ENCODE measurements at places on chromosomes 3 and 15.

- DNase-seq, result peak; percentile 30
Measured at GRCh38 chr3:186519021-186519658, 25.0 kb downstream of the CRYGS start.

- DNase-seq, result no peak
Measured at GRCh38 chr15:22258398-22259150, 178.2 kb downstream of the OR4M2 start.

GRCh38 chr3:149437710-149438109 is 36.8 kb upstream of the TM4SF4 start:
- no peak for DNase-seq

DNA sequence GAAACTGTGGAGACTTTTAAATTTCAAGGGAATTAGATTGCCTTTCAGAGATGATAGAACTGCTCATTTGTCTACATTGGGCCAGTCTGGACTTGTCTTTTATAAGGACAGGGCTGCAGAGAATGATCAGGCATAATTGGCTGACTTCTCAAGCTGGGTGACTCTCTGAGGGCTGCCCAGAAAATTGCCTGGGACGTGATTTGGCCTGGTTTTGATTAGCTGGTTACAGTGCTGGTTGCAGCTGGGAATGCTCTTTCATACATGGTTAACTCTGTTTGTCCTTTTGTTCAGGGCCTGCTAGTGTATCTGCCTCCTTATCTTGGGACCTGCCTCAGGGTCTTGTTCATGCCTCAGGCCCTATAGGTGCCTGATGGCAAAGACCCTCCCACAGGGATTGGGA is 245.6 kb downstream of the CLSTN2 start:
- no peak for DNase-seq

- no peak for DNase-seq
Measured at GRCh38 chr15:60573936-60574335, 95.0 kb upstream of the ICE2 start.

- no peak for DNase-seq
Measured at GRCh38 chr15:72584006-72584405, 70.5 kb upstream of the GOLGA6B start.

GRCh38 chr3:122936986-122937385 is 90.6 kb downstream of the SEMA5B start:
- DNase-seq, result no peak

DNA sequence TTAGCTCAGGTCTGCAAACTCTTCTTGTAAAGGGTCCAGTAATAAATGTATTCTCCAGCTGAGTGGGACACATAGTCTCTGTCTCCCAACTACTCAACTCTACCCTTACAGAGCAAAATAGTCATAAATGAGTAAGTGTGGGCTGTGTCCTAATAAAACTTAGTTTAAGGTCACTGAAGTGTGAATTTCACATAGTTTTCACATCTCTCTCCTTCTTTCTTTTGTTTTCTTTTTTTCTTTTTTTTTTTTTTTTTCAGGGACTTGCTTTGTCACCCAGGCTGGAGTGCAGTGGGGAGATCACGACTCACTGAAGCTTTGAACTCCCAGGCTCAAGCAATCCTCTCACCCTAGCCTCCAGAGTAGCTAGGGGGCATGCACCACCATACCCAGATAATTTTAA is 1.9 kb upstream of the ACTL6A start:
- DNase-seq, result no peak

- no peak for DNase-seq
Measured at GRCh38 chr3:50205413-50206276, 574 bp downstream of the SLC38A3 start.

- no peak for DNase-seq
Measured at GRCh38 chr3:193836918-193837317, 243.9 kb downstream of the OPA1 start.

DNA sequence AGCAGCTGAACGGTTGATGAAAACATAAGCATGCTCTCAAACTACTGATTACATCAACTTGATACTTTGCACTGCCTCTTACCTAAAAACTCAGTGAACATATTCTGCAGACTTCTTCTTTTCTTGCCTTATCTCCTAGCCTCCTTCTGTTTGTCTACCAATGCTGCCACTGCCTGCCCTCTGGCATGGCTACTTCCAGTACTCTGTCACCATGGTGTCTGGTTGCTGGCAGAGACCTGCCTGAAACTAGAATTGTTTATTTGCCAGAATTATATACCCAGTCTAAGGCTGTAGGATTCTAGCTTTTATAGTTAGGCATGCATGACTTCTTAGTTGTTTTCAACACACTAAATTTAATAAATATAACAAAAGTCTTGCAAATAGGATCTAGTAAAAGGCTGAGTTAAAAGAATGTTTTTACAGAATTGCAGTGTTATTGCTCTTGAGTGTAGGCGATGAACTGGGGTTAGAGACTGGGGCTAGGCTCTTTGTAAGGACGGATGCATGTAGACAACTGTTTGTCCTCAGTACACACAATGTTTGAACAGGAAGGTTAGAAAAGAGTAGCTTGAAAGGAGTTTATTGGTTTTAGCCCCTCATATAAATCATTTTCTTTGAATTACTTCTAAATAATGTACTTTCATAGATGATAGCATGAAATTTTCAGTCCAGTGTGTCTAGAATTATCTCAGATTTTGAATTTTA is 116.3 kb downstream of the KCNAB1 start:
- no peak for DNase-seq

- no peak for DNase-seq
Measured at GRCh38 chr3:106431721-106432120, 562.9 kb upstream of the CBLB start.

DNA sequence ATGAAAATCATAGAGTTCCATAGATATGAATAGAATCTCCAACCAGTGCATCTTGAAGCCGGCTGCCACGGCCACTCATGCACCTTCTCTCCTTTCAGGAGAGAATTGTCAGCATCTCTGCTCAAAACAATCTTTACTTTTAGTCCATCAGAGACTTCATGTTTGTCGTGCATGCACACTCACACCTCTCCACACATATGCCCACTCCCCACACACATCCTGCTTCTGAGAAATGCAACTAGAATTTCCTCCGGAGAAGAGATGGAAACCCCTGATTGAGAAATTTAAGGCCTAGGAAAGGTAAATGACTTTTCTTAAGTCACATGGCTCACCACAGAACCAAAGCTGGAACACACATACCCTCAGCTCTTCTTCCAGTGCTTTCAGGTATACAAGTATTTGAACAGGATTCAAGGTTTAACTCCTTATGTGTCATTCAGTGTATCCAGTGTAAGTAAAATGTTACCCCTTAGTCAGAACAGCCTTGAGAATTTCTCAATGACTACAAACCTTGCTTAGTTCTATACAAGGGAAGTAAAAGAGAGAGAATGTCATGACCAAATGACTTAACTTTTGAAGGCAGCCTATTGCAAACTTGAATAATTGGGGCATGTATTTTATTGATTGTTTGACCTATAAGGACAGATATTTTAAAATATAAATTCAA is 69.1 kb upstream of the TSEN2 start:
- peak; percentile 71 for DNase-seq

DNA sequence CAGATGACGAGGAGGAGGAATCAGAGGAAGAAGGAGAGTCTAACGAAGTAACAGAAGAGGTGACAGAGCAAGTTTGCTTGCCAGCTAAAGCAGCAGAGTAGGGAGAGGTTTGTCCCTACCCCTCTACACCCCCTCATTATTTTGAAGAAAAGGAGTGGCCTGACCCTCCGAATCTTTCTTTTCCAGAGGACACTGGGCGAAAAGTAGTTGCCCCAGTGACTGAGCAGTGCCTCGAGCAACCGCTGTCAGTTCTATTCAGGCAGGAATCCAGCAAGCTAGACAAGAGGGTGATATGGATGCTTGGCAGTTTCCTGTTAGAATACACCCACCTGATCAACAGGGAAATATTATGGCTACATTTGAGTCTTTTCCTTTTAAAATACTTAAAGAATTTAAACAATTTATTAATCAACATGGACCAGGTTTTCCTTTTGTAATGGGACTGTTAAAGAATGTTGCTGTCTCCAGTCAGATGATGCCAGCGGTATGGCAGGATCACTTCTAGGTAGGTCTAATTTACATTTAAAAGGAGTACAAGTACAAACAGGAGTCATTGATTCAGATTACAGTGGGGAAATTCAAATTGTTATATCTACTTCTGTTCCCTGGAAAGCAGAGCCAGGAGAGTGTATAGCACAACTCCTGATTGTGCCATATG is 31.9 kb upstream of the ACVR2B start:
- no peak for DNase-seq

DNA sequence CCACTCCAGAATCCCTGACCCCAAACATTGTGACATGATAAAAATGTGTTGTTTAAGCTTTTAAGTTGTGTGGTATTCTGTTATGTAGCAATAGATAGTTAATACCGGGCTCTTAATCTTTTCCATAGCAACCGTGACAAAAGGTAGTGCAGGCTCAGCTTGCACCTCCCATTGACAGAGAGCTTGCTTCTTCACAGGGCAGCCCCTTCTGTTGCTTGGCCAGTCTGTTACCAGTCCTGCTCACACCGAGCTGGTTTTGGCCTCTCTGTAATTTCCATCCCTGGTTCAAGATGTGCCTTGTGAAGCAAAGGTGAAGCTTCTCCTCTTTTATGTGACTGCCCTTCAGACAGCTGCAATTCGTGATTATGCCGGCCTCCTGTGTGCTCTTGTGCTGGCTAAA is 86.9 kb downstream of the CRYGS start:
- no peak for DNase-seq

- DNase-seq, result no peak
Measured at GRCh38 chr3:141812084-141812483, 48.9 kb downstream of the GRK7 start.

- peak; percentile 27 for DNase-seq
Measured at GRCh38 chr3:9808345-9809037, 1.6 kb upstream of the TTLL3 start.

- DNase-seq, result no peak
Measured at GRCh38 chr15:39310633-39311032, 270.2 kb upstream of the THBS1 start.

DNA sequence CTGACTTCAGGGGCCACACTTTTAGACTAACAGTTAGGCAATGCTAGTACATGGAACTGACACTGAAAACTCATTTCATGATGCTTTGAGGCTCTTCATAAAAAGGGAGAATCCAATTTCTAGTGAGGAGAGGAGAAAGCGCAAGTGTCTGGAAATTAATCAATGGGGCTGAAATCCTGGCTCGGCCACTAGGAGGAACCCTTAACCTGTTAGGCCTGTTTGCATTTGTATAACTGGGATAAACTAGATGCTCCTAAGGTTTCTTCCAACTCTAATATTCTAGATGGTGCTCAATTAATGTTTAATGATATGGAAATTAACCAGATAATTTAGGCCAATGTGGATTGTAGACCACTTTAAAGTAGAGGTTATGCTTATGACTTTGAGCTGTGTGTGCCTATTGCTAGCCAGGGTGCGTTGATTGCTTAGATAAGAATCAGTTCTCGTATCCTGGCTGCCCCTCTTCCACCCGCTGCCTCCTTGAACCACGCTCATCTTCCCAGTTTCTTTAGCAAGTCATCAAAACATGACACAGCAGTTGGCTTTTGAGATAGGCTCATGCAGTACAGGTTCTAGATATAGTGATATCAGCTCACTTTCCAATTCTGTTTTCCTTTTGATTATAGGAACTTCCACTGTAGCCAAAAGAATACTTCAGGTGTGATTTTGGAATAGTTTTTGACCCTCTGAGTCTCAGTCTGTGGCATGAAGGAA is 16.8 kb upstream of the CRBN start:
- DNase-seq, result peak; percentile 8

DNA sequence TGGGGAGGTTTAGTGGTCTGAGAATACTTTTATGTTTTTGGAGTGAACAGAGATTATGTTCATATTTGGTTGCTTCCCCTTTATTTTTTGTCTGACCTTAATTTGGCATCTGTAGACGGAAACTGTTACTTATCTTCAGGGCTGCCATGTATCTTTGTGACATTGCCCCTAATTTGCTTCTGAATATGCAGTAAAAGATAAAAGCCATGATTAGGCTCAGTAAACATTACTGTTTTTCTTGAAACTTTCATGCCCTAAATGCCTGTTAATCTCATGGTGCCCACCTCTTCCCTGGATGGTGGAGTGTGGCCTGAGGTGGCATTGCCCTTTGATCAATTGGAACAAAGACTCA is 106.7 kb downstream of the C3orf70 start:
- DNase-seq, result no peak

DNA sequence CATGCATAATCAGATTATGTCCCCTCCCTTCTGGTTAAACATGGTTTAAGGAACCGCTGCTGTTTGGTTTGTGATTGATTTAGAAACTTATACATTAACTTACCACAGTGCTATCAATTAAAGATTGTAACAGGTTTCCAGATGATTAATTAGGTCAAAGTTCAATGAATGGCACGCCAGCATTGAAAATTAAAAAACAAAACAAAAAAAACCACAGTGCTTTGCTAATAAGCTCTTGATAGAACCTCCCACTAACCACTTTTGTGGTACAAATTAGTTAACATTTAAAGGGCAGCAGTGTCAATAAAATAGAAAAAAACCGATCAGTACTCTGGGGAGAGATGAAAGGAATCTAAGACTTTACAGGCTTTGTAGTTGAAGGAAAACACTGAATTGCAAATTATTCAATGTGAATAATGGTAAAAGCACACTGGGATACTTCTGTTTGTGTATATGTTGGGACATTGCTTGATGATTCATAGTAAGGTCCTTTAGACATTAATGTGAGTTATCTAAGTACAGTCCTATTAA is 7.6 kb upstream of the C3orf38 start:
- DNase-seq, result no peak

DNA sequence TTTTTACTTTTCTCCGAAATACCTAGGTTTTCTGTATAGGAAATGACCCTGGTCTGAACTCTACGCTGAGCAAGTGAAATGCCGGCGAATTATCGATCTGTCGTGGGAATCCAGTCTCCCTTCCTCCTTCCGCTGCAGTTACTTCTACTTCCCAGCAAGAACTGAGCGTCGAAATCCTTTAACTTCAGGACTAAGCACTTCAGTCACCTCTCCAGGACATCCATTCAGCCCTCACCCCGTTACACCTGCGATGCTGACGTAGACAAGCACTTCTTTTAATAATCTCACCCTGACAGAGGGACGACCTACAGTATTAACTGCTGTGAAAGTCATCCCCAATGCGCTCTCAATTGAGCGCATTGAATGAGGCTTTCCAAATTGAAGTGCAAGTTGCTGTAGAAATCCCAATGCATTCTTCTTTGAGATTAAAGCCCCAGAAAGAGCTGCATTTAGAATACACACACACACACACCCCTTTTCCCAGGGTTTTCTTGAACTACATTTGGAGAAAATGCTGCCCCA is 1.3 kb downstream of the TOP2B start:
- peak; percentile 28 for DNase-seq

- no peak for DNase-seq
Measured at GRCh38 chr15:100008258-100008657, 275.0 kb upstream of the LYSMD4 start.

- DNase-seq, result peak; percentile 47
Measured at GRCh38 chr15:55319537-55320237, 665 bp downstream of the PIGB start.

Measured in inflammatory macrophage treated with lipopolysaccharide for 4 hours (primary cell).